Activated CD8-positive, alpha-beta memory T cell treated with anti-CD3 and anti-CD28 coated beads for 1 hour (primary cell): ENCODE measurements at places on chromosomes 13 and 19.

- no peak for DNase-seq
These were observed 22.3 kb downstream of the GARRE1 start for GRCh38 chr19:34276614-34277013.

GRCh38 chr13:42474954-42475353 is 99.0 kb upstream of the TNFSF11 start:
- no peak for DNase-seq

- no peak for DNase-seq
These were observed 4.9 kb upstream of the GIPC3 start for GRCh38 chr19:3580156-3580934.

DNA sequence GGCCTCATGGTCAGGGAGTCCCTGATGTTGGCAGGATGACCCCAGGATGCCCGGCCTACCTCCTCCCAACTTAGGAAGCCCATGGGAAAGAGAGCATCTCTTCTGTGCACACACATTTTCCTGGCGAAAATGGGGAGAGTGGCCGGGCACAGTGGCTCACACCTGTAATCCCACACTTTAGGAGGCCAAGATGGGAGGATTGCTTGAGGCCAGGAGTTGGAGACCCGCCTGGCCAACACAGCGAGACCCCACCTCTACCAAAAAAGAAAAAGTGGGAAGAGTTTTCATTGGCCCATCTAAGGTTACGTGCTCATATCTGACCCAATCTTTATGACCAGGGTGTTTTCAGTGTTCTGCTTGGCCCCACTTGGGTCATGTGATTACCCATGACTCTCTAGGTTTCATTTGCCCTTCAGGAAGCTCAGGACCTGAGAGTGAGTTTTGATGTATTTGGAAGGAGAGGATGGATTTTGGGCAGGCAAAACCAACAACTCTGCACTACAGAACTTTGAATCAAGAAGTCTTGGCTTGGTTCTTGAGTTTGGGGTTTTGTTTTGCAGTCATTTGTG is 33.6 kb upstream of the SHKBP1 start:
- no peak for DNase-seq

DNA sequence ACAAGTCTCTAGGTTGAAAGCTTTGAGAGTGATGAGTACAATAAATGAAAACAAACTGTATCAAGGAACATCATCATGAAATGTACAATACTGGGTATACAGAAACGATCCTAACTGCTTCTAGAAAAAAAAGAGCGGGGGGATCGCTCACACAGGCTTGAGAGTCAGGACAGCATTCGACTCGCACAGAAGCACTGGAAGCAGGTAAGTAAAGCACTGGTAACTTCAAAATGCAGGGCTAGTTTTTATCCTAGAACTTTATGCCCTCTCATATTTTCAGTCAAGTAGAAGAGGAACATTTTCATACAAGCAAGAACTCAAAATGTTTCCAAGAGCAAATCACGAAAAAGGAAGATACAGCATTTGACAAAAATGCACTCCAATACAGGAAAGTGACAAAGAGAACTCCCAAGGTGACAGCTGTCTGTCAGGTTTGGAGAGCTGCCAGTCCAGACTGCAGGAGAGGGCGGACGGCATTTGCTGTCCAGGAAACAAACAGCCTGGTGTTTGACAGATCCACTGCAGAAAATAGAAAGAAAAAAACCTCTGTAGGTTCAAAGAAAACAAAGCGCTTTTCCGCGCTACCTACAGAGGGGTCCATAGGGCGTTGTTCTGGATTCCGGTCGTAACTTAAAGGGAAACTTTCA is 58.2 kb upstream of the XPO4 start:
- DNase-seq = no peak

GRCh38 chr13:71493189-71493588 is 373.8 kb downstream of the DACH1 start:
- no peak for DNase-seq

DNA sequence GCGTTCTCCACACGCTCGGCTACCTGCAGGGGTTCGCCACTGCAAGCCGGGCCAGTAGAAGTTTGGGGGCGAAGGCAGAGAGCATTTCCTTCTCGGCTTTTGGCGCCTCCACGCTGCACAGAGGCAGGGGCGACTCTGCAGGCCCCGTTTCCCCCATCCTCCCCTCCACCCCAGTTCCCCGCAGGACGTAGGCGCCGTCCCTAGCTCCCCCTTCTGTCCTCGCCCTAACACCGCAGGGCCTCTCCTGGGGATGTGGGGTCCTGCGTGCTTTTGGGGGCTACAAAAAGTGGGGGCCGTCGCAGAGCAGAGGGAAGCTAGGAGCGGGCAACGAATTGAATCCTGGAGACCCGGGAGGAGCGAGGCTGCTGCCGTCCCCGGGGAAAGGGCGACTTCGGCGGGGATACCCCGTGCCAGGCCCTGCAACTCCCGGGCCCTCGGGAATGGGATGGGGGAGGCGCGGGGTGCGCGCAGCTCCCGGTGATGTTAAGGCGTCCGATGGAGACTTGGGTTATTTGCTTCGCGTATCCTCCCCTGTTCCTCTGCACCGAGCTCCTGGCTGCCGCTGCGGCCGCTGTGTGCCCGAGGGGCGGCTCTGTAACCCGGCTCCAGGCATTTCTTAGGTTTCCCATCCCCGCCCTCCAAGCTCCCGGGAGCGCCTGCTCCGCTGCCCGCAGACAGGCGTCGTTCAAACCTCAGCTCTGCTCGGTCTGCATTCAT is 255.9 kb upstream of the SOX21 start:
- DNase-seq = no peak

GRCh38 chr13:79402074-79402635 is 3.9 kb downstream of the RBM26 start:
- no peak for DNase-seq

DNA sequence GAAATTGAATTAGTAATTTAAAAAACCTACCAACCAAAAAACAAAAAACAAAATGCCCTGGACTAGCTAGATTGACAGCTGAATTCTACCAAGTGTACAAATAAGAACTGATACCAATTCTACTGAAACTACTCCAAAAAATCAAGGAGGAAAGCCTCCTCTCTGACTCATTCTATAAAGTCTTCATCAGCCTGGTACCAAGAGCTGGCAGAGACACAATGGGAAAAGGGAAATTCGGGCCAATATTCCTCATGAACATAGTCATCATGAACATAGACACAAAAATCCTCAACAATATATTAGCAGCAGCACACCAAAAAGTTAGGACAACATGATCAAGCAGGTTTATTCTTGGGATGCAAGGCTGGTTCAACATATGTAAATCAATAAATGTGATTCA is 2667.7 kb upstream of the PCDH20 start:
- no peak for DNase-seq

- DNase-seq = no peak
These were observed 149.4 kb downstream of the URI1 start for GRCh38 chr19:30091456-30091855.
